Chondrocyte (in vitro differentiated cells): ENCODE measurements at places on chromosomes 16 and 17. TPM values are rescaled to one million over a fixed set of nuclear protein-coding genes. Genes with fewer than 3 reads are reported as not detected.

Gene GLIS2
- total RNA-seq: 58.7 to 62.8 TPM (median 61.2 TPM) in 3 replicates

Gene ACE
- total RNA-seq: 0.28 to 0.68 TPM (median 0.52 TPM) in 3 replicates

Gene ZDHHC7
- 45.3 to 51.6 TPM (median 50.2 TPM) in 3 replicates for total RNA-seq

Gene HBA2
- total RNA-seq: not detected in 3 replicates

Gene KRT33A
- total RNA-seq: not detected in 3 replicates

Gene RHBDL3
- 0.10 to 0.27 TPM (median 0.25 TPM) in 3 replicates for total RNA-seq

Gene TEX14
- 0.05 to 0.08 TPM in 2 of 3 replicates, not detected in the other for total RNA-seq

Gene PGAP6
- total RNA-seq: 49.5 to 61.2 TPM (median 59.7 TPM) in 3 replicates

Gene TEKT1
- not detected in 3 replicates for total RNA-seq

Gene AOC3
- 0.53 to 17.4 TPM (median 15.5 TPM) in 3 replicates for total RNA-seq

Gene CCDC43
- total RNA-seq: 13.5 to 24.1 TPM (median 15.9 TPM) in 3 replicates

Gene SCNN1B
- not detected in 3 replicates for total RNA-seq

Gene CRYBA1
- not detected in 3 replicates for total RNA-seq

Gene CCDC182
- not detected in 3 replicates for total RNA-seq

Gene RPGRIP1L
- total RNA-seq: 10.8 to 20.0 TPM (median 12.5 TPM) in 3 replicates

Gene MMP25
- total RNA-seq: 0.34 TPM in 1 of 3 replicates, not detected in the others

Gene GHDC
- 3.5 to 8.9 TPM (median 7.8 TPM) in 3 replicates for total RNA-seq

Gene NETO2
- 9.0 to 10.2 TPM (median 10.1 TPM) in 3 replicates for total RNA-seq

Gene STAT5A
- total RNA-seq: 12.2 to 17.6 TPM (median 14.3 TPM) in 3 replicates

Gene FNDC8
- total RNA-seq: not detected in 3 replicates

Gene TBC1D28
- not detected in 3 replicates for total RNA-seq

Gene NLE1
- total RNA-seq: 10.2 to 12.7 TPM (median 12.0 TPM) in 3 replicates

Gene NR1D1
- total RNA-seq: 5.9 to 7.9 TPM (median 6.6 TPM) in 3 replicates

Gene DBNDD1
- 2.8 to 3.7 TPM (median 3.0 TPM) in 3 replicates for total RNA-seq

Gene KCNH6
- total RNA-seq: not detected in 3 replicates

Gene PRSS36
- total RNA-seq: 0.35 to 0.39 TPM in 2 of 3 replicates, not detected in the other

Gene RRAD
- 0.75 to 6.5 TPM (median 4.4 TPM) in 3 replicates for total RNA-seq

Gene TNS4
- total RNA-seq: 0.39 TPM in 1 of 3 replicates, not detected in the others

Gene ZNF830
- total RNA-seq: 12.0 to 16.0 TPM (median 12.3 TPM) in 3 replicates

Gene TNFRSF13B
- total RNA-seq: not detected in 3 replicates

Gene MAPT
- total RNA-seq: 2.9 to 6.1 TPM (median 4.5 TPM) in 3 replicates

Gene KRTAP17-1
- not detected in 3 replicates for total RNA-seq

Gene TP53TG3D
- total RNA-seq: not detected in 3 replicates
